ENCODE measurements at places on chromosomes 2 and 18.

- no peak for DNase-seq
Measured at GRCh38 chr2:8152392-8153257, 529.2 kb upstream of the ID2 start.

DNA sequence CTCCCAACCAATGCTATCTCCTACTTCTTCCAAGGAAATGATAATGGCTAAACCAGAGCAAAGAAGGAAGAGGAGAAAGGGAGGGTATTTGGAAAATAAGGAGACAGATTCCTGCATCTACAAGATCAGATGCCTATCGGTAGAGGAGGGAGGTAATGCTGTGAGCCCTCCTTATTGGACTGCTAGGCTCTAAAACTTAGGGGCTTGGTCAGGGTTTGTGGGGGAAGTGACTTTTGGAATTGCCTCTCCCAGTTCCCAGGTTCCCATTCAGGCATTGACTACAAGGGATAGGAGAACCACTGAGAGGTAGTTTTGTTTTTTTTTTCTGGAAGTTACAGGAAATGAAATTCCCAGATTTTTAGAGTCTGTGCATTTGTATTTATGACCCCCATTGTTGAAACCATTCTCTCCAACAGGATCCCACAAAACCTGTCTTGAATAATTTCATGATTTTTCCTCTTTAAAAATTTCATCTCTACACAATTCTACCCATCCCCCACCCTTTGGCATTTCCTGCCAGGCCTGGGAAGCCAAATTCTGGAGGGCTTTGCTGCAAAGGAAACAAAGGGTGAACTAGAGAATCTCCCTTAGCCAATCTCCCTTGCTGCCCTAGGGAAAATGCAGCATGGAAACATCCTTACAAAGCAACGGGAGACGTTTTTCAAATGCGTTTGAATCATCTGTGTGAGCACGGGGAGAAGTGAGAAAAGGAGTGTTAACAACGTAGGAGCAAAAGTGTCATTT, 282.1 kb upstream of the EPAS1 start:
- DNase-seq: no peak

GRCh38 chr2:36800381-36800780, 103.9 kb downstream of the VIT start:
- peak; percentile 37 for DNase-seq

DNA sequence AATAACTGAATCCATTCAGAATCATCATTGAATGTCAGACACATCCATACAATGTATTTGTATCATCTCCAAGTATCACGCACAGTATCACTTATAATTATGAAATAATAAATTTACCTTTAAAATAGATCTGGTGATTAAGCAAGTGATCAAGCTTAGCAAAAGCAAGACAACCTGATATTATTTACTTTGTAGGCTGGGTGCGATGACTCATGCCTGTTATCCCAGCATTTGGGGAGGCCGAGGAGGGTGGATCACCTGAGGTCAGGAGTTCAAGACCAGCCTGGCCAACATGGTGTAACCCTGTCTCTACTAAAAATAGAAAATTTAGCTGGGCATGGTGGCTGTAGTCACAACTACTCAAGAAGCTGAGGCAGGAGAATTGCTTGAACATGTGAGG, 421.0 kb upstream of the NETO1 start:
- no peak for DNase-seq

DNA sequence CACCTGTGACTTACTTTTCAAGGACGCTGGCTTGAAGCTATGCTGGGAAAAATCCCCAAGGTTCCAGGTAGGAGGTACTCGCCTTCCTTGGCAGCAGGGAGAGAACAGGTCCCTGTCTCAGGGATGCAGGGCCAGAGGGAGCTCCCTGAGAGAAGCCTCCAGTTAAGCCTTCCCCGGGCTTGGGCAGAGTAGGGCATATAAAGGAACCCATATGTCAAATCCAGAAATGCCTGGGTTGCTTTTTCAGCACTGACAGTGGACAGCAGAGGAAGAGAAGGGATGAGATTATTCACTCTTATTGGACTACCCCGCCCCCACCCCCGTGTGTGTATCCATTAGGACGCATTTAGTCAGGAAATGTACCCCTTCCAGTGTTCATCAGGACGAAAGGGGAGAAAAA, 89.3 kb upstream of the TEX51 start:
- no peak for DNase-seq

GRCh38 chr2:119062652-119063051, 95.9 kb downstream of the C1QL2 start:
- no peak for DNase-seq

GRCh38 chr2:38966678-38967077, 77.0 kb downstream of the ARHGEF33 start:
- DNase-seq: no peak

GRCh38 chr2:117862459-117862858, 48.0 kb downstream of the DDX18 start:
- no peak for DNase-seq

DNA sequence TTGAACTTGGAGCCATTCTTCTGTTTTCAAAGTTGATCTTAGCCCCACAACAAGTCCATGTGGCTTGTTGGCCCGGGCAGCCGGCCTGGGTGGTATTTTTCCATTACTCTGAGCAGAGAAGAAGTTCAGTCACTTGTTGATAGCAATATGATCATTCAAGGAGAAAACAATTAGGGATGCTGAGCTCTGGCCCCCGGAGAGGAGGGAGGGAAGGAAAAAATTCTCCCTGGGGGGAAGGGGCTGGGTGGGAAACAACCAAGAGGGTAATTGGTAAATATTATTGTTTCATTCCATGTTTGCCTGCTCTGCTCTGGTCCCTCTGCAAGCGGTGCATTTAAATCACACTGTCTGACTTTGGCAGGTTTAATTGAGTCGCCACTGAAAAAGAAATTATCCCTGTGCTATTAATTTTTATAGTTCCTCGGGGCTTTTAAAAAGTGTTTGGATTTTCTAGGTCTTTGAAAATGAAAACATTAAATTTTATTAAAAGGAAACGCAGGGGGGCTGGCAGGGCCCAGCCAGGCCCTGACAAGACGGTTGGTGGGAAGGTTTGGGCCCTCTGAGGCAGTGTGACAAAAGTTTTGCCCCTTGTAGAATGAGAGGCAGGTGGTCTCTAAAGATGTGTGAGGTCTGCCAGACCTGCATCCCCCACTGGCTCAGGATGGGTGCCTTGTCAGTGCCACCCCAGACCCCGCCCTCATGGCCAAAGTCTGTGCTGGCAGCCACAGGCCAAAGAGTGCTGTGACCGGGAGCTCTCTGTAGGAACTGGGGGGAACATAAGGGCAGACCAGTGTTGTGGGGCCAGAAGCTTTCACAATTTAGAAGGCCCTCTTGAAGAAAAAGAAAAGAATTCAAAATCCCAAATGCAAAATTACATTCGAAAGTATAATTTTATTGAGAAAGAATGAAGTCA, 52.5 kb upstream of the SLC14A2 start:
- DNase-seq: no peak

GRCh38 chr2:200317975-200318374, 11.5 kb downstream of the SPATS2L start:
- DNase-seq: no peak

GRCh38 chr2:116094196-116094595, 1651.8 kb downstream of the DPP10 start:
- no peak for DNase-seq

DNA sequence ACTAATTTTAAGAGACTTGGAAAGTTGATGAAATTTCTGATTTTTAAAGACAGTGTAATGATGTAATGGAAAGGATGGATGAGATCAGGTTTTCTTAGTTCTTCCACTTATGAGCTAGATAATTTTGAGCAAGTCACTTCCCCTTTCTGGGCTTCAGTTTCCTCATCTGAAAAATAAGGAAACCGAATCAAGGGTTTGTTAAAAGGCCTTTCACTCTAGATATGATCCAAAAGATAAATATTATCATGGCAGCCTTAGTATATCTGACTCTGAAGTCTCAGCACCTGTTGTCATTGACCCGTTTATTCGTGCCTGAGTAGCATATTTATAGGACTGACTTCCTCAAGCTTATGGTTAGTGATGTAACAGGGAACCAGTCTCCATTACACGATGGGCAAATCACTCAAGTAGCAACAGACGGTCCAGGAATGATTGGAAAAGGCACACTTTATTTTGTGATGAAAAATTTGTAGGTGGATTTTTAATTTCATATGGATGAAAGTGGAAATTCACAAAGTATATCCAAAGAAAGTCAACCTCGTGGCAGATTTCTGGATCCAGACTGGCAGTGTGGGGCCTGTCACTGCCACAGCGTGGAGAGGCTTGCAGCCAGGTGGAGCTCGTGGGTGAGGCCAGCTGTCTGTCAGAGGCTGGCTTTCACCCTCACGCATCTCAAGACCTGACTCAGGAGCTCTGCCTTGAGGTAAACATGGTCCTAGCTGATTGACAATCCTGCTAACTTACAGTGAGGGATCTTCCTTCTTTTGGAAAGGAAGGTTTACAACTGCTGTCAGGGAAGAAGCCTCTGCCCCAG, 137.9 kb upstream of the CXCR4 start:
- no peak for DNase-seq

DNA sequence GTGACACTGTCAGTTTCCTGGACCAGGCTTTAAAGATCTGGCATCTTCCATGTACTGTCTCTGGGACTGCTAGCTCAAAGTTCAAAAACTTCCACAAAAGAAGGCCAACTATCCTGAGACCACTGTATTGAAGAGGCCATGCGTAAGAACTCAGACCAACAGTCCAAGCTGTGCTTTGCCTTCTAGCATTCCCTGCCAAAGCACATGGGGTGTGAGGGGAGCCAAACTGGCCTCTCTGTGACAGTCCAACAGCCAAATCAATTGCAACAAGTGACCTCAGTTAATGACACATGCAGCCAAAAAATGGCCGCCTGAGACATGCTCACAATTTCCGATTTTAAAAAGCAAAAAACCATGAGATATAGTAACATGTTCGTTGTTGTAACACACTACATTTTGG, 160.3 kb upstream of the CDH19 start:
- no peak for DNase-seq

DNA sequence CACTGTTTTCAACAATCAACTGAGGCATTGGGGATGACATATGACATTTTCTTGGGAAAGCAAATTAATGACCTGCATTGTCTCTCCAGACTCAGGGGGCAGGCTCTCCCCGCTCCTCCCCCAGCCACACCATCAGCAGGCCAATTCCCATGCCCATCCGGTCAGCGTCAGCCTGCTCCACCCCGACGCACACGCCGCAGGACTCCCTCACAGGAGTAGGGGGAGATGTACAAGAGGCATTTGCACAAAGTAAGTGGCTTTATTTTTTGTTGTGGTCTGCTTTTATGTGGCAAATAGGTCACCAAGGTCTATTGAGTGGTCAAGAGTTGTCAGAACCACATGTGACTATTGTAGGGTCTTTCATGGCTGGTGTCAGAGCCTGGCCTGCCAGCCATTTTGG, 165.1 kb downstream of the DTNA start:
- no peak for DNase-seq

- peak; percentile 70 for DNase-seq
Measured at GRCh38 chr2:73984203-73984921, at the start of gene TET3. Gene TET3, plus strand, starts transcription at chr2:73984910. Its CDS starts 1,494 bp downstream, at chr2:73986404.

DNA sequence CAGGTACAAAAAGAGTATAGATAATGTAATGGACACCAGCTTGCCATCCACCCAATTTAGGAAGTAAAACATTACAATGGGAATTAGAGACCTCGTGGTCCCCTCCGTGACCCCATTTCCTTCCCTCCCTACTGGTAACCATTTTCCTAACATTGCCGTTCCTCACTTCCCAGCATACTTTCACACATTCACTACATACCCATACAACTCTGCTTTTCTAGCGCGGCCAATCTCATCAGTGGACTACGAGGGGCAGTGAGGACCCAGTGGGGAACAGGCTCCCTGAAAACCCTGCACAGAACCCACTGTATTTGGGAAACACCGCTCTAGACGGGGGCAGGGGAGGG, 1.1 kb downstream of the ENOSF1 start:
- DNase-seq: no peak

DNA sequence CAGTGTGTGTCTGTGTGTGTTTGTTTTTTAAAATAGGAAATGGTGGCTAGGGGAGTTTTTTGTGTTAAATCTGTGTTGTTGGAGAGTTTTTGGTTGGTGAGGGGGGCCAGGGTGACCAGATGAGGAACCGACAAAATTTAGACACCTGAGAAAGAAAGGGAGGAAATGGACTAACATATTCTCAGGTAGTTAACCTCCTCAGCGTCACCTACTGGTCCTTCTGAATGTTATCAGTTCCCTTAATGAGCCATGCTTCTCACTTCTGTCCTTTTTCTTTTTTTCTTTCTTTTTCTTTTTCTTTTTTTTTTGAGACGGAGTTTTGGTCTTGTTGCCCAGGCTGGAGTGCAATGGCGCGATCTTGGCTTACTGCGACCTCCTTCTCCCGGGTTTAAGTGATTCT, 107.0 kb downstream of the FMNL2 start:
- DNase-seq: no peak

DNA sequence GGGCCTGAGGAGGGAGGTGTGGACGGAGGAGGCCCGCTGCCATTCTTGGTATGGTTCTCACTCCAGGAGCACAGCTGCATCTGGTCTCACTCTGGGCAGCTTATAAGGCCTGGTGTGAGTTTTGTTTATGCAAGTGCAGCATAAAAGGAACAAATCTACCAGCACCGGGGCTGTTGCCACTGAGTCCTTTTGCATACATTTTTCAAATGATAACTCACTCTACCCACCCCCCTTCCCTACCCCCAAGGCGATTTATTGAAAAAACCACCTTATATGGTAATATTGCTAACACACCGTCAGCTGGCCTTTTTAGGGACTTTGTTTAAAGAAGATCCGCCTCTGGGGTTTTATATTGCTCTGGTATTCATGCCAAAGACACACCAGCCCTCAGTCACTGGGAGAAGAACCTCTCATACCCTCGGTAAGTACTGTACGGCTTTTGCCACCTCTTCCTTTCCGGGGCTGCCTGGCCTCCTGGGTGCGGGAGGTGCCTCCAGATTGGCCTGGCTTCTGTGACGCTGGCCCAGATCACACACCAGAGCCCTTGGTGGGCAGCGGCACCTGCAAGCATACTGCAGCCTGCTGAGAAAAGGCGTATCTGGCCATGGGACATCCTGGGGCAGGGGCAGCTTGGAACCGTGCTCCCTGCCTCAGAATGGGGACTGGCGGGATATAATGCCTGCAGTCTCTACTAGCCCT, at the start of gene ACTG2:
Gene ACTG2 (plus strand): TSS at position 378 of the 699 bp plus-strand sequence. CDS start 8,304 bp downstream, outside the sequence.
- no peak for DNase-seq

- no peak for DNase-seq
Measured at GRCh38 chr2:240153418-240153817, 13.0 kb upstream of the OTOS start.

- no peak for DNase-seq
Measured at GRCh38 chr2:124241-124880, 78.1 kb upstream of the FAM110C start.
